ENCODE measurements at places on chromosomes 3 and 15.

GRCh38 chr3:143001034-143001368 is 369 bp upstream of the U2SURP start:
- no peak for DNase-seq

DNA sequence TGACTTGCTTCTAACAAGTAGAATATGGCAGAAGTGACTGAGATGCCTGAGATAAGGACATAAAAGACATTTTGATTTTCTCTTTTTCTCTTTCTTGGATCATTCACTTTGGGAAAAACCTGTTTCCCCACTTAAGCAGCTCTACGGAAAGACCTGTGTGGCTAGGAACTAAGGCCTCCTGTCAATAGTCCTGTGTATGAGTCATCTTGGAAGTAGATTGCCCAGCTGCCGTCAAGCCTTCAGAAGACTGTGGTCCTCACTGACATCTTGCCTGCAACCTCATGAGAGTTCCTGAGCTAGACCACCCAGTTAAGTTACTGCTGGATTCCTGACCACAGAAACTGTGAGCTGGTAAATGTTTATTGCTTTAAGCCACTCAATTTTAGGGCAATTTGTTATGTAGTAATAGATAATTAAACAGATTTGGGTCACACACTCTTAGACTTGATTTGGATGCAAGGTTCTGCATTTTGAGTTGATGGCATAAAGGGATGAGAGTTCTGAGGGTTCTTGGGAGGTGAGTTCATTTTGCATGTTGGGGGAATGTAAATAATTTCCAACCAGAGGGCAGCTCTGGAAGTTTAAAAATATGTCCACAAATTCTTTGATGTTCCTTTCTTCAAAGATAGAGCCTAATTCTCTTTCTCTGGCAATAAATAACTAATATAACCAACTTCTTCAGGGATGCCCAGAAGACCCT is 229.2 kb downstream of the SQOR start:
- no peak for DNase-seq

GRCh38 chr3:53179580-53179979 is 18.6 kb downstream of the PRKCD start:
- no peak for DNase-seq

GRCh38 chr3:87436781-87437543 is 160.6 kb upstream of the POU1F1 start:
- no peak for DNase-seq

DNA sequence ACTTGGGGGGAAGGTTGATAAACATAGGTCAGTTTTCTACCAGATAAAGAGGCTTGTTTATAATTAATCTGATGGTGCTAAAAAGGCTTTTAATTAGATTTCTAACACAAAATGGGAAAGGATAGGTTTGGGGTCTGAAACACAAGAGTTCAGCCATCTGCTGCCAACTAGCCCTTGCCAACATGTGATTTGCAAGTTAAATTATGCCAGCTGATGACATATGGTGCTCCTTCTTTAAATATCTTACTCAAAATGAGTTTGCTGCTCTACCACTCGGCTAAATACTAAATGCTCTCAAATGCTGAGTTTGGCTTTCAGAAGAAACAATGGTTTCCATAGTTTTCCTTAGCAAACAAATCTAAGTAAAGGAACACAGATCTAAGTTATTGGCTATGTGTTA is 557.8 kb upstream of the CCDC54 start:
- no peak for DNase-seq

GRCh38 chr15:80171787-80172186 is 19.0 kb downstream of the FAH start:
- DNase-seq, result no peak

DNA sequence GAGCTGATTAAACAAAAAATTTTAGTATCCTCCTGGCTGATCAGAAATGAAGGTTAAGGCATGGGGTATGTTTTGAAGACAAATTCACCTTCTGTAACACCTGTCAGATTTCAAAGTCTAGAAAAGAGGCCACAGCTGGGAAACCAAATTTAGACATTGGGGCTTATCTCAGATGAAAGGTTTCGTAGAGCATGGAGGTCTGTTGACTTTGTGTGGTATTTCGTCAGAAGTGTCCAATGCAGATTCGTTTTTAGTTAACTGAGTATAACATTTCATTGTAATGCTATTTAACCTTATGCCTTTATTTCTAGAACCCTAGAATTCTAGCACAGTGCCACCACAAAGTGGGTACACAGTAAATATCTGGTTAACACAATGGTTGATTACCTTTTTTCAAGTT is 61.7 kb downstream of the FNDC3B start:
- DNase-seq, result no peak

GRCh38 chr15:38890194-38890593 is 325.6 kb upstream of the RASGRP1 start:
- DNase-seq, result no peak

DNA sequence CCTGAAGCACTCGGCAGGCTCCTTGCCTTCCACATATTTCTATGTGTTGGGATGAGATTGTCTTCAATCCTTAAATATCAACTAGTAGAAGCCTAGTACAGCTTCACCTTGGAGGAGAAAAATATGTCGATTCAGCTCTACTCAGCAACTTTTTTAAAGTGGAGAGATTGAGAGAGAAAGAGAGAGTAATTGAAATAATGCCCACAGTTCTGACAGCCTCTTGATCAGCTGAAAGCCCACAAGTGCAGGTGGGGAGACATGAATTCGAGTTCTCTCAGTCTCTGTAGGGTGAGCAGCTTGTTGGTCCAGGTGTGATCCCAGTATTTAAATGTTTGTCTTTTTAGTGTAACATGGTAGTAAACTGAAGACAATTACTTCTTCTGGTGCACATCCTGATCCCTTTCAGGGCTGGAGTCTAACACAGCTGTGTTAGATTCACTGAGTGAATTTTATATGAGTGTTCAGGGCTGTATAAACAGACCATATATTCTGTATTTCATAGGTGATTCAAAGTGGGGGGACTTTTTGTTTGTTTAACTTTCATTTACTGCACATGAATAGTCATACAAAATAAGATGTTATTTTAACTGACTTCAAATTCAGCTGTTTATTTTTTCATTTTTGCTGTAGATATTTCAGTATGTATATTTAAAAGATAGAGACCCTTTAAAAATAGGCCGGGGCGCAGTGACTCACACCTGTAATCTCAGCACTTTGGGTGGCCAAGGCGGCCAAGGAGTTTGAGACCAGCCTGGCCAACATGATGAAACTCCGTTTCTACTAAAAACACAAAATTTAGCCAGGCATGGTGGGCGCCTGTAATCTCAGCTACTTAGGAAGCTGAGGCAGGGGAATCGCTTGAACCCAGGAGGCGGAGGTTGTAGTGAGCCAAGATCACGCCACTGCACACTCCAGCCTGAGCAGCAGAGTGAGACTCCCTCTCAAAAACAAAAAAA is 64.0 kb downstream of the ST6GAL1 start:
- no peak for DNase-seq

DNA sequence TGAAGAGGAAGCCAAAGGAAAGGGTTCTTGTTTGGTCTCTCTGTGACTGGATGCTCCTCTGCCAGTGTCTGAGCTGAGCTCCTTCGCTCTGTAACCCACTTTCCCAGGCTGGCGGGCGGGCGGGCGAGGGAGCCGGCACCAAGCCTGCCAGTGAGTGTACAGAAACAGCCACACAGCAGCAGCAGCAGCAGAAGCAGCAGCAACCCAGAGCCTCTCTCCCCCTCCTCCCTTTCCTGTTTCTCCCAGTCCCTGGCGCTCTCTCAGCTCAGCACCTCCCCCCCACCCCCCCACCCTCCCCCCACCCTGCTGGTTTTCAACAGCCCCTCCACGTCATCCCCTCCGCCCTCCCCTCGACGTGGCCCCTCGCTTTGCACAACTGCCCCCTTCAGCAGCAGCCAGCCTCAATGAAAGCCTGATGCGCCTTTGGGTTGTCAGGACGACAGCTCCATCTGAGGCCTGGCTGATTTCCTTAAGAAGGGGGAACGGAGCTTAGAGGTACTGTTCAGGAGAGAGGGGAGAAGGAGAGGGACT is at the start of gene LSAMP:
TSS of gene LSAMP (minus strand) at position 177 of the 531 bp plus-strand sequence.
- no peak for DNase-seq

- DNase-seq, result no peak
Observed at GRCh38 chr3:129795186-129796010, 98.1 kb downstream of the TMCC1 start.

GRCh38 chr3:148998297-148998696 is 7.0 kb downstream of the GYG1 start:
- no peak for DNase-seq

DNA sequence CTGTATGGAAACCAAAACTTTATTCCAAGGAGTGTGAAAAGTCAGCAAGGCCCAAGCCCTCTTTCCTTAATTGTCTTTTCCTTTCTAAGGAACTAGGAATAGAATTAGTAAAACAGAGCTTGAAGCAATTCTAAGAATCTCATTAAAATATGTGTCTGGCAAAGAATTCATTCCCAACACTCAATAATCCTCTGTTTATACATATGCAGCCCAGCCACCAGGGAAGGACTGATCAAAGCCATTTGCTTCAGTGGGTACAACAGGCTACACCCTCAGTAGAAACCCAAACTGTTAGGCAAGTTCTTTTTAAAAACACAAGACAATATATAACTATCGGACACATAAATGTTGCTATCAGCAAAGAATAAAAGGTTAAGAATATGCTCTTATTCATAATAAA is 266.9 kb downstream of the ERC2 start:
- no peak for DNase-seq

GRCh38 chr3:114216186-114216970 is 21.0 kb downstream of the ZNF80 start:
- no peak for DNase-seq

DNA sequence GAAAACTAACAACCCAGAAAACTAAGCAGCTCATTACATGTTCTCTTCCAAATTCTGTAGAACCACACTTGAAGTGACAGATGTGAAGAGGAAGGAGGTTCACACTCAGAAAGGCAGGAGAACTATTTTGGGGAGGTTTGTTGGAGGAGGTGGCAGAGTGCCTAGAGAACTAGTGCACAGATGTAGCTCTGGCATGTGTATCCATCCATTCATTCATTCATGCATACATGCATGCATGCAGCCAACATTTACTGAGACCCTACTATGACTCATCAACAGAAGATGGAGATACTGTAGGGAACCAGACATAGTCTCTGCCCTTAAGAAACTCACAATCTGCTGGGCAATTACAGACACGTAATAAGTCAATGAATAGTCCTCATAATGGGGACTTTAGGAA is 116.7 kb downstream of the ERC2 start:
- DNase-seq, result no peak

GRCh38 chr3:40312661-40313226 is 3.2 kb downstream of the EIF1B start:
- DNase-seq, result no peak

- no peak for DNase-seq
Observed at GRCh38 chr15:73654659-73655058, 21.5 kb upstream of the NPTN start.

- DNase-seq, result no peak
Observed at GRCh38 chr3:30426293-30426993, 180.0 kb upstream of the TGFBR2 start.

GRCh38 chr3:151869181-151869580 is 4.3 kb upstream of the SUCNR1 start:
- DNase-seq, result no peak

DNA sequence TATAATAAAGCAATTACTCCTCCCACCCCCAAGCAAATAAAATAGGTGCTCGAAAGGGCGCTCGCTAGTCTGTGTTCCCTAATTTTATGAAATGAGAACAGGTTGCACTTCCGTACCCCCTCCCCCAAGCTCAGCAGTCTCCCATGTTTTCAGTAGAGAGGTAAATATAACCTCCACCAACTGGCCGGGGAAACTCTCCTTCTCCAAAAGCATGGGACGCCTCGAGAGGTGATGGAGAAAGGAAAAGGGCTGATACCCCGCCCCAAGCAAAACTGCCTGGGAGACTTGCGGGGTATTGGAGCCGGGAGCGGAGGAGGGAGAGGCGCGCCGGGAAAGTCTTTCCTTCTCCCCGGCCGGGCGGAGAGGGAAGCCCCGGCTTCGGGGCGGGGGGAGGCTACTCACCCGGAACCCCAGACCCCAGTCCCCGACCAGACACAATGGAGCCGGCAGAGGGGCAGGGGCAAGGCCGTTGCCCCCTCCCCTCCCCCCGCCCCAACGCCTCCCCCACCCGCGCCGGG is 605 bp downstream of the DCUN1D1 start:
- DNase-seq, result no peak

GRCh38 chr15:100681335-100681746 is 79.0 kb downstream of the ASB7 start:
- DNase-seq, result no peak

DNA sequence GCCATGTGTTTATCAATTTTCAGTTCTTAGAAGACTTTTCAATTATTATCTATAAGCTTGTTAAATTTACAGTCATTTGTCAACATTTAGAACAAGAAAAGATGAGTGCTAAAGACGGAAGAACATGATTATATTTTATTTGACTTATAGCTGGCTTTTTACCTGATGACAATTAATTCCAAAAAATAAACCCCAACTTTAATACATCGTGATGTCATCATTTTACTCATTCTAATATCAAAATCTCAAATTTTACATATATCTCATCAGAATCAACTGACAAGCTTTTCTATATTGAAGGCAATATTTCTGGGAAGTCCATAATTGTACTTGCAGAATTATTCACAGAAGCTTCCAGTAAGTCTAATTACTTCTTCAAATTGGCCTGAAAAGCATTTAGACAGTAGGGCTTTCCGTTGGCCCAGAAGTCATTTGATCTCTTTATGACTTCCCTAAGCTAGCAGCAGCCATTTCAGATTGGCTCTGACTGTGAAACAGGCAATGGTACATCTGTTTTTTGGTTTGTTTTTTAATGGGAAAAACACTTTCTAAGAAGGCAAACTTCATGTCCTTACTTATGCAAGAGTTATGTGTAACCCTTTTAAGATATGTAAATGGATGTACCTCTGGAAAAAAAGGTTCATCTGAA is 234.7 kb upstream of the PLSCR5 start:
- DNase-seq, result no peak

GRCh38 chr3:123158330-123158729 is 43.4 kb upstream of the SEC22A start:
- no peak for DNase-seq

DNA sequence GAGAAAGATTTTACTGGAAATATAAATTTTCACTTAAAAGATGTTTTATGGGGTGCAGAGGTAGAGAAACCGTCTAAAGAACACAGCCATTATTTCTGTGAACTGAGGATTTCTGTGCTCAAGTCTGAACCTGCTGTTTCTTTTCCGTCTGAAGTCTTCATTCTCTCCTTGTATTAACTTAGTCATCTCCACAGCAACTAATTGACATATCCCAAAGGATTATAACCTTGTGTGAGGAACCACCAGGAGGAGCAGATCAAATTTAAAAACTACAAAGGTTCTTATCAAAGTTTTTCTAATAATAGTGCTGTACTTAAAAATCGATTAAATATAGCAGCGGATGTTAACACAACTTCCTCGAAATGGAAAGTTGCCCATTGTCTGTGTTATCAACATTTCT is 31.1 kb upstream of the ICE2 start:
- no peak for DNase-seq

- DNase-seq, result no peak
Observed at GRCh38 chr3:55516392-55517030, 29.4 kb upstream of the WNT5A start.

DNA sequence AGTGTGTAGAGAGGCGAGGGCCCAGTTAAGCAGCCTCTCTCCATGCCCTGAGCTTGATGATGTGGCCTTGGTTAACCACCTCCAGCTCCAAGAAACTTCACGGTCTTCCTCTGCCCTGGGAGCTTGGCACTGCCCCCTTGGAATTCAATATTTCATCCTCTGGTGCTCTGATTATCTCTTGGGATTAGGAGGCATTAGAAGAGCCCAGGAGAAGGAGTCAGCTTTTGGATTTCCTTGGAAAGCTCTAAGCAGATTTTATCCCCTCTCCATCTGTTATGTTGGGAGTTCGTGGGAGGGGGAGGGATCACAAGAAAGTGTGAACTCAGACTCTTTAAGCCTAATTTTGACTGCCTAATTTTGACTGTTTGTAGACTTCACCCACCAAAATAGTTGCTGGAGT is 132.7 kb upstream of the AGBL1 start:
- no peak for DNase-seq

All from activated T-cell treated with anti-CD3 and anti-CD28 coated beads, Interleukin-2, amount 50 U/mL, for 1 hour (primary cell).